ENCODE measurements at places on chromosomes 6 and 20. TPM values are rescaled to one million over a fixed set of nuclear protein-coding genes. Genes with fewer than 3 reads are reported as not detected.

Gene SPDEF
- not detected for total RNA-seq

Gene TNF
- total RNA-seq = not detected

Gene VIP
- 1.2 TPM for total RNA-seq

Gene GRIK2
- not detected for total RNA-seq

Gene RIPPLY2
- total RNA-seq = not detected
